Fibroblast of lung (primary cell): ENCODE measurements at places on chromosomes 2 and 18.

- DNase-seq = no peak
These were observed 76.4 kb downstream of the ZSWIM2 start for GRCh38 chr2:186772579-186772978.

DNA sequence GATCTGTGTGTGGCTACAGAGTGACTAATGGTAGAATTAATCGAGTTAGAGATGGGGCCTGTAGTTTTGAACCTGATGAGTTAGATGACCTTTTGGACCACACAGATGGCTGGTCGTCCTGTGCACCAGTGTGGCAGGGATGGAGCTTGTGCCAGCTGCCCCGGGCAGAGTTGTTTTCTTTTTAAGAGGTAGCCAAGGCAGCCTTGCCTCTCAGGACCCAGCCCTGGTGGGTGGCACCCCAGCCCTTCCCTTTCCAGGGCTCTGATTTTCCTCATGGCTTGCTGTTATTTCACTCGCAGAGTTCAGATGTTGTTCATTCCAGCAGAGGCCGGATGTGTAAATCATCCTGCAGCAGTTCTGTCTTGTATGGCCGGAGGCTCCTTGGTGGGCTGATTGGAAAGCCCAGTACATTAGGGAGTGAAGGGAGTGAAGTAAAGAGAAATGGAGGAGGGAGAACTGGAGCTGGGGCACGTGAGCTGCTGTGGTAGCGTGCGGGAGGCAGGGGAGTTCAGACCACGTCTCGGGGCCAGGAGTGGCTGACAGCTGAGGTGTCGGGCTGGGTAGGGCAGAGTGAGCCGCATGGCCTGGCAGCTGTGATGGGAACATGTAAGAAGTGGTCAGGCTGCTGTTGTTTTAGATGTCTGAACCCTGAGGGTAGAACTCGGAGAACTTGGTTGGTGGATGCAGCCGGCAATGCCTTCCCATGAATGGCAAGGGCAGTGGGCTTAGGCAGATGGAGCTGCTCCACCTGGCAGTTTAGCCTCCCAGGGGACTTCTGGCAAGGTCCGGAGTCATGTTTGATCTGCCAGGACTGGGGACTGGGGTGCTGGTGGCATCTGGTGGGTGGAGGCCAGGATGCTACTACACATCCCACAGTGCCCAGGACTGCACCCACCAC, 28.8 kb downstream of the ASAP2 start:
- DNase-seq = peak; percentile 82

- DNase-seq = no peak
These were observed 55.9 kb downstream of the GRB14 start for GRCh38 chr2:164565359-164565758.

- no peak for DNase-seq
These were observed 88.9 kb downstream of the POLE4 start for GRCh38 chr2:75047189-75047991.

GRCh38 chr2:109144721-109145120, 15.7 kb downstream of the SH3RF3 start:
- DNase-seq = no peak

DNA sequence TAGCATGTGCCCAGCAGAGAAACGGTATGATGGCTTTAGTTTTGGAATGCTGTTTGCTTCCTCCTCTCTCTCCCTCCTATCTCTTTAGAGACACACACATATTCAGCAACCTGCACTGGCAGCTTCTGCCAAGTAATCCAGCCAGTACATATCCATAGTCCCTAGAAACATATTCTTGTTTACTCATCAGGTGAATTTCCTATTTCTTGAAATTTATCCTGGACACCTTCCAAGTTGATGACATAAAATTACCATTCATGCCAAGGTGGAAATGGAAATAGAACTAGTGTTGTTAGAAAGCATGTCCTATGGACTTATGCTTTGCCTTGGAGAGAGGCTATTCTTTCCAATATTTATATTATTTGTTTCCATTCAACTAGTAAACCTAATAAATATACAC, 50.9 kb upstream of the RGPD4 start:
- no peak for DNase-seq

DNA sequence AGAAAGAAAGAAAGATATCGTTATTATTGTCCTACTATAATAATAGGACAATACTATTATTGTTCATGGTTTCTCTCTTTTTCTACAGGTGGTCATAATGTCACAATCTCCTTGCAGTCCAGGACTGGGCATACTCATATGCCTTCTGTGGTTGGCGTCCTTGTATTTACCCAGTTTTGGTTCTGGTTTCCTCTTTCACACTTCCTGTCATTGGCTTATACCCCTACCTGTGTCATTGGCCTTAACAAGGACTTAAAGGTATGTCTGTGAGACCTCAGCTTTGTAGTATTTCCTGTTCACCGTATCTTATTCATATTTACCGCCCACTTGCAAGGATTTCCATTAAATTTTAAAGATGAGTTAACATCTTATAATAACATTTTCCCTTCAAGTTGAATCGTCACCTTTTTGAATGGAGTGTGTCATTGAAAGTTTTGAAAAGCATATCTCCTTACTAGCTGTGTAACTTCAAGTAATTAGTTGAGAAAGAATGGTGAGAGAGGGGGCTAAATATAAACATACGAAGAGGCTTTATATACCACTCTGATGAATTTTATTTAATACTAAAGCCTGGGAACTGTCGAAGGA, 36.5 kb upstream of the HTR2B start:
- no peak for DNase-seq

- peak; percentile 92 for DNase-seq
These were observed 42.7 kb downstream of the ODC1 start for GRCh38 chr2:10405448-10405847.

GRCh38 chr18:13443552-13443951, 225.0 kb downstream of the LDLRAD4 start:
- no peak for DNase-seq

- no peak for DNase-seq
These were observed 34.8 kb downstream of the C1D start for GRCh38 chr2:68027959-68028358.

DNA sequence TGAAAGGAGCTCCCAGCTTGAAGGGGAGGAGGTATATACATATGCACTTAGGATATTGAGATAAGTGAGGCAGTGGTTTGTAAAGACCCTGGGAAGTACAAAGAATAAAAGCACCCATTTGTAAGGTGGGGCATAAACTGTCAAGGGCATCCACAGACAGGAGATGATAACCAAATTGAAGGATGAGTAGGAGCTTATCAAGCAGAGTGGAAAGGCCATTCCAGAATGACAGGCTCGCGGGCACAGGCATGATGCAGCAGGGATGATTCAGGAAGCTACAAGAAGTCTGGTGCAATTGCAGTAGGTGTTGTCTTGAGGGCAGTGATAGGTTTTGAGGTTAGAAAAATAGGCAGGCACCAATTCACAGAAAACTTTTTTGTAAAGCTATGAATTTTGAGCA, 504.8 kb downstream of the PIK3C3 start:
- no peak for DNase-seq

- DNase-seq = no peak
These were observed 156.6 kb upstream of the LHCGR start for GRCh38 chr2:48912110-48912509.

DNA sequence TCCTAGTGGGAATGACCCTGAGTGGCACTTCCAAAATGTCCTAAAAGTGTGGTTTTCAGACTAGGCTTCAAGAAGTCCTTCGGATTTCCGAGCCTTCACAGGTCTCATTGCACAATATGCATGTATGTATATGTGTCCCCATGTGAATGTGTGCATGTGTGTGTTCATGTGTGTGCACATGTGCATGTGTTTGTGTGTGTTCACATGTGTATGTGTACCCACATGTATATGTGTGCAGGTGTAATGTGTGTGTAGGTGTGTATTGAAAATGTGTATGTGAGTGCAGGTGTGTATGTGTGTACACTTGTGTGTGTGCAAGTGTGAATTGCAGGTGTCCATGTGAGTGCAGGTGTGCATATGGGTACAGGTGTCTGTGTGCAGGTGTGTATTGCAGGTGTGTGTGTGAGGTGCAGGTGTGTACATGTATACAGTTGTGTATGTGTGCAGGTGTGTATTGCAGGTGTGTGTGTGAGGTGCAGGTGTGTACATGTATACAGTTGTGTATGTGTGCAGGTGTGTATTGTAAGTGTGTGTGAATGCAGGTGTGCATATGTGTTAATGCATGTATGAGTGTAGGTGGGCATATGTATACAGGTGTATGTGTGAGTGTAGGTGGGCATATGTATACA, 124.4 kb upstream of the EPB41L3 start:
- DNase-seq = no peak

DNA sequence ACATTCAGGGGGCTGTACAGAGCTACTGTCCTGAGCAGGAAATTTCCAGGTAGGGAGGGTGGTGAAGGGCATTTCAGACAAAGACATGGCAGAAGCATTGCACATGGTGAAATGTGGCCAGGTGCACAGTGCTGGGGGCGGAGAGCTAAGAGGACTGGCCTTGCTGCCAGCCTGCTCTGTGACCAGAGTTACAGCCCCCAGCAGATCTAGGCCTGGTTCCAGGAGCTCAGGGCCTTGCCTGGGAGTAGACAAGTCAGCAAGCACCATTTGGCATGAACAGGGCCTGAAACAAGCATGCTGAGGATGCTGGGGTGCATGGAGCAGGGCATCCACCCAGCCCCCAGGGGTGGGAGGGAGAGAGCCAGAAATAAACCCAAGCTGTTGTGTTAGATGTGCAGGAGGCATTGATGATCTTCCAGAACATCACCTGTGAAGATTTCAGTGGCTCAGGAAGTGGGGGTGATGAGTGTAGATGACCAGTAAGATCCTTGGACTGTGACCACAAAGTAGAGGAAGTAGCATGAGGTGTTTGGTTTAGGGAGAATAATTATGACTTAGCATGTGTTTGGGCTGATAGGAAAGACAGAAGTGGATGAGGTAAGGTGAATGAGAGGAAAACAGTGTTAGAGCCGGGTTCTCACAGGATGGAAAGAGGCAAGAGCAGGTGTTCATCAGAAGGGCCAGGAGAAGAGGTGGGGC, 61.1 kb downstream of the COA5 start:
- no peak for DNase-seq

DNA sequence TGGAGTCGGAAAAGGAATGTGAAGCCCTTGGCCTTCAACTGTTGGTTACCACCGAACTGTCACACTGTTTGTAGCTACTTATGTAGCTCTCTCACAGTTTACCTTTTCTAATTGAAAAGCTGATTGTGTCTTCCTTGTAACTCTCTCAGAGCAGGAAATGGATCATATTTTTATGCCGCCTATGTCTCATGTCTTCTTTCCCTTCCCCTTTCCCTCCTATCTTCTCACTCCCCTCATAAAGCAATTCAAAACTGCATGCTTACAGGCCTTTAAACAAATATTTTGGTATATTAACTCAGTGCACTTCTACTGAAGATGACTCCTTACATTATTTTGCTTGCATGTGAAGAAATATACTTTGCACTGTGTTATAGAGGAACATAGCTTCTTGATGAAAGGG, 6.0 kb downstream of the SLC39A10 start:
- no peak for DNase-seq
